ENCODE measurements at places on chromosomes 6 and 20.

DNA sequence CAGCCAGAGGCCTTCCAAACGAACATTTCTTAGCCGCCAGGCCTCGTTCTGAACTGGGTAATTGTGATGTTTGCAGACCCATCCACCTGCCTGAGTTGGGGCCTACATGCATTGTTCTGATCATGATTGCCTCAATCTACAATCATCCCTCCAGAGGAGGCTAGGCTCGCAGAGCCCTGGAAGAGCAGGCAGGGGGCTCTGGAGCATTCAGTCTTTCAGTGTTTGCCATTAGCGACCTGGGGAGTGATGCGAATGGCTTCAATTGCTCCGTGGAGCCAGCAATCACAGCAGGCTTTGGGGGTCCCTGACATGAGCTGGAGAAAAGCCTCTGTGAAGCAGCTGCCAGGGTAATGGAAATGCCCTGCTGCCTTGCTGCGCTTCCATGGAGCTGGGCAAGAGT lies 22.0 kb downstream of the SNAP25 start:
- no peaks in the 10 kb centered on the region for H3K36me3 ChIP-seq
- no peaks in the 10 kb centered on the region for H3K4me1 ChIP-seq
- H3K27ac ChIP-seq, result no peak overlapping the region
- H3K4me3 ChIP-seq, result no peak overlapping the region

DNA sequence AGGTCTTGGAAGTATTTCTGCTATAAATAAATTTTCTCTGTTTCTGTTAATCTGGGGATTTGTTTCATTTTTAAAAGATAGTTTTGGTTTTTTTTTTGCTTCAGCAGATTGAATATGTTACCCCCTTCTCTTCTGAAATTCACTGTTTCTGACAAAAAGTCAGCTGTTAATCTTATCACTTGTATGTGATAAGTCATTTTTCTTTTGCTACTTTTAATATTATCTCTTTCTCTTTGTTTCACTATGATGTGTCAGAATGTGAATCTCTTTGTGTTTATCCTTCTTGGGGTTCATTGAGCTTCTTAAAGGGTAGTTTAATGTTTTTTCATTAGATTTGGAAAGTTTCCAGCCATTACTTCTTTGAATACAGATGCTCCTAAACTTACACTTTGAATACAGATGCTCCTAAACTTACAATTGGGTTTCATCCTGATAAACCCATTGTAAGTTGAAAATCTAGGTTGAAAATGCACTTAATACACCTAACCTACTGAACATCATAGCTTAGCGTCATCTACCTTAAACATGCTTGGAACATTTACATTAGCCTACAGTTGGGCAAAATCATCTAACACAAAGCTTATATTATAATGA lies 154.2 kb upstream of the COL21A1 start:
- H3K27ac ChIP-seq, result no peak overlapping the region
- H3K4me1 ChIP-seq, result peaks cover 17% of the 10 kb centered on the region
- H3K4me3 ChIP-seq, result no peak overlapping the region

GRCh38 chr6:66126358-66126757 lies 419.3 kb upstream of the EYS start:
- no peak for ATAC-seq
- H3K36me3 ChIP-seq, result no peaks in the 10 kb centered on the region
- H3K4me1 ChIP-seq, result no peaks in the 10 kb centered on the region
- H3K27me3 ChIP-seq, result no peaks in the 10 kb centered on the region

GRCh38 chr6:141521440-141521839 lies 611.3 kb upstream of the GJE1 start:
- no peak overlapping the region for H3K4me3 ChIP-seq
- no peak overlapping the region for H3K27ac ChIP-seq
- ATAC-seq, result no peak
- no peaks in the 10 kb centered on the region for H3K36me3 ChIP-seq

- no peak overlapping the region for H3K27ac ChIP-seq
- H3K4me3 ChIP-seq, result no peak overlapping the region
- no peaks in the 10 kb centered on the region for H3K4me1 ChIP-seq
- no peak for ATAC-seq
These were observed 109.0 kb upstream of the COL21A1 start for GRCh38 chr6:56356426-56356825.
